ENCODE measurements at places on chromosomes 16 and 17.
A peak's percentile ranks its signal among the peaks of the same experiment; 100 is the strongest.

GRCh38 chr16:85600078-85600477, 13.0 kb upstream of the GSE1 start:
- DNase-seq, result no peak

- DNase-seq, result no peak
Measured at GRCh38 chr17:29588562-29589411, 661 bp downstream of the GIT1 start.

- DNase-seq, result no peak
Measured at GRCh38 chr17:39073916-39074315, 77.5 kb downstream of the PLXDC1 start.

- no peak for DNase-seq
Measured at GRCh38 chr16:56606071-56606475, 2.3 kb upstream of the MT2A start.

DNA sequence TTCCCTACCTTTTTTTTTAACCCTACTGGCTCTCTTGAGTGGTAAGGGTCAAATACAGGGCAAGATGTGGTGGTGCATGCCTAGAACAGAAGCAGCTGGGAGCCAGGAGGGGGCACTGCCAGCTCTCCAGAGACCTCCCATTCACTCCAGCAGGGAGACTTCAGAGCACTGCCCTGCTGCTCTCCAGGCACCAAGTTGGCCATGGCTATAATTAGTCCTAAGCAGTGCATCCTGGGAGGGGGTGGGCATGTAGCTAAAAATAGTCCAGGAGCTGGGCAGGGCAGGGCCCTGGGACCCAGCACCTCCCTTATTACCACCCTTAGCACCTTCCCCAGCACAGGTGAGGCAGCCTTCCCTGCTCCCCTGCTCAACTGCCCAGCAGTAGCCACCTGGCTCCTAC, 3.5 kb downstream of the CORO6 start:
- DNase-seq, result no peak

DNA sequence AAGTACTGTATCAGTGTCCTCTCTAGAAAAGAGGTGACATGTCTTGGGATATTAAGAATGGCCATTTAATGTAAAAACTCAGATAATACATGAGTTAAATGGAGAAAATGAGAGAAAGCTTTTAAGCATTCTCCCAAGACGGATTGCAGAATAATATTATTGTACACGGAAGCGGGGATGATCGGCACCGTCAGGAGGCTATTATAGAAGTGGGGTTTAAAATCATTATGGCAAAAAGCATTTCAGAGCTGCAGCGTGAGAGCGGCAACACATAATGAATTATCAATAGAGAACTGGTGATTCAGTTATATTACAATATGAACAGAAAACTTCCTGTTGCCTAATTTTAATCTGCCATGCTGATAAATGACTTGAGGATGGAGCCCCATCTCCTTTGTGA, 261.7 kb upstream of the IRX3 start:
- no peak for DNase-seq

DNA sequence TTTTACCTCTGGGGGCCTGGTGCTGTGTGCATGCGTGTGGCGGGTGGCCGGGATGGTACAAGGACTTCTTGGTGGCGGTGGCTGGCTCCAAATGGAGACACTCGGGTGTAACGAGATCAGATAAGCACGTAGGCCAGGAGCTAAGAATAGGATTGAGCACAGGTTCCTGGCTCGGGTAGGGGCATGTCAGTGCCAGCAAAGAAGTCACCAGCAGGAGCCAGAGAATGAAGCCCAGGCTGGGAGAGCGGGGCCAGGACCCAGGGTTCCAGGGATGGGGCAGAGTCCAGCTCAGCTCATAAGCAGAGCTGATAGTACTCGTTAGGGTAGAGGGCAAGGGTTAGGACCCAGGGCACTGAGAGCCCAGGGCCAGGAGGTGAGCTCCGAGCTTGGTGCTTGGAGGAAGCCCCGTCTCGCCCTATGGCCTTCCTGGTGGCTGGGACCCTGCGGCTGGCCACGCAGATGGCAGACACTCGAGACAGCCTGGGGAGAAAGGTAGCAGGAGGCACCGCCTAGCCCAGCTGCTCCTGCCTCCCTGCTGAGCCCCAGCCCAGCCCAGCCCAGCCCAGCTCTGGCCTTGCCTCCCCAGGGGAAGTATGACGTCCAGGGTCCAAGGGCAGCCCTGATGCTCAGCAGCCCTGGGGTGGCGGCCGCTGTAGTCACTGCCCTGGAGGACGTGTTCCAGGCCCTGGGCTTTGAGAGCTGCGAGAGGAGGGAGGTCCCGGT, 8.9 kb downstream of the ZNF213 start:
- peak; percentile 76 for DNase-seq

DNA sequence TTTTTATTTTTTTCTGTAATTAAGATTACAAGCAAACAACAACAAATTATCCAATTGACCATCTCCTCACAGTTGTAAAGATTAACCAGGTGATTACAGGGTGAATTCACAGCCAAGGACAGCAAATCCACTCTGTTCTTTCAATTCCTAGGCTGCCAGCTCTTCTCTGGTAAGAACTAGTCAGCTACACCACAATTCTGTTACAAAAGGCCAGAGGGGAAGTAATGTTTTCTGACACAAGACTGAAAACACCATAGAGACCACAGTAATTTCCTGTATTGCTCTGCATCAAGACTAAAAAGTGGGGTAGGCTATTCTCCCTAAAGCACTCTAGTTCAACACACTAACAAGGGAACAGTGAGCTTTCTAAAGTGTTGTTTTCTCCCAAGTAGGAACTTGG, 10.6 kb downstream of the CA10 start:
- no peak for DNase-seq

- no peak for DNase-seq
Measured at GRCh38 chr17:21218101-21218500, 4.1 kb upstream of the TMEM11 start.

DNA sequence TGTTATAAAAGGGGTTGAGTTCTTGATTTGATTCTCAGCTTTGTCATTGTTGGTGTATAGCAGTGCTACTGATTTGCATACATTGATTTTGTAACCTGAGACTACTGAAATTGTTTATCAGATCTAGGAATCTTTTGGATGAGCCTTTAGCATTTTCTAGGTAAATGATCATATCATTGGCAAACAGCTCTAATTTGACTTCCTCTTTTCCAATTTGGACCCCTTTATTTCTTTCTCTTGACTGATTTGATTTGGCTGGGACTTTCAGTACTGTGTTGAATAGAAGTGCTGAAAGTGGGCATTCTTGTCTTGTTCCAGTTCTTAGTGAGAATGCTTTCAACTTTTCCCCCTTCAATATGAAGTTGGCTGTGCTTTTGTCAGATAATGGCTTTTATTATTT, 45.4 kb downstream of the ITGAM start:
- DNase-seq, result no peak

GRCh38 chr17:82351254-82351712, 7.8 kb upstream of the TEX19 start:
- DNase-seq, result no peak

GRCh38 chr17:78257810-78258322, 26.4 kb downstream of the TMEM235 start:
- no peak for DNase-seq

GRCh38 chr16:87295661-87296531, 21.3 kb downstream of the C16orf95 start:
- peak; percentile 58 for DNase-seq

DNA sequence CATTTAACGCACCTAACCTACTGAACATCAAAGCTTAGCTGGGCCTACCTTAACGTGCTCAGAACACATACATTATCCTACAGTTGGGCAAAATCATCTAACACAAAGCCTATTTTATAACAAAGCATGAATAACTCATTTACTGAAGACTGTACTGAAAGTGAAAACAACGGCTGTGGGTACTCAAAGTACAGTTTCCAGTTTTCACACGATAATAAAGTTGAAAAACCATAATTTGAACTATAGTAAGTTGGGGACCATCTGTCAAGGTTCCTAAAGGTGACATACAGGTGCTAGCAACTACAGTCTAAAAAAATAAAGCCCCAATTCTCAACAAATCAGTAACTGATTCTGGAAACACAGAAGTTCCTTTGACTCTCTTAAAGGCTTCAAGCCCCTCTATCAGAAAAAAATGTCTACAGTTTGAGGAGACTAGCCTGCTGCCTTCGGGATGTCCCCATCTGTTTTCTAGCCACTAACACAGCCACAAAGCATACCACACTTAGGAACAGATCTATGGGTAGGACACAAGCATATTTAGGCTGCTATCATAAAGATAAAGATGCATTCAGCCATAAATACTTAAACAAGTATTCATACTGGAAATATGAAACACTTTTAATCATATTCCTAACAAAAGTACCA, 71.3 kb downstream of the KANSL1 start:
- no peak for DNase-seq

DNA sequence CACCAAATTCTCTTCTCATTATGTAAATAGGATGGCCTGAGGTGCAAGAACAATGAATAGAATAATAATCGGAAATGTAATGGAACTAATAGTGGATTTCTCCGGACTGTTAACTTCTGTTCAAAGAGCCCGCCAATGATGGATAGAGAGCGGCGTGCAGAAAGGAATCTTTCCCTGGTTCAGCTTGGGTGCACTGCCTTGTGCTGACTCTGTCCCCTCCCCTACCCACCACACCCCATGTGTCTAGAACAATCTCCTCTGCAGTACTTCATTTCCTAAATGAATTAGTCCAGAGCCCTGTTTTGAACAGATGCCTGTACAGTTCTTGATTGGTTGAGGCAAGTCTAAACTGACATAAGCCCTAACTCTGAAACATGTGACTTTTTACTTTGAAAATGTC, 125.4 kb downstream of the CDH13 start:
- no peak for DNase-seq

- DNase-seq, result peak; percentile 32
Measured at GRCh38 chr17:77312061-77312701, 171.4 kb downstream of the SEC14L1 start.

GRCh38 chr17:43891851-43892646, 15.3 kb downstream of the MPP2 start:
- no peak for DNase-seq

DNA sequence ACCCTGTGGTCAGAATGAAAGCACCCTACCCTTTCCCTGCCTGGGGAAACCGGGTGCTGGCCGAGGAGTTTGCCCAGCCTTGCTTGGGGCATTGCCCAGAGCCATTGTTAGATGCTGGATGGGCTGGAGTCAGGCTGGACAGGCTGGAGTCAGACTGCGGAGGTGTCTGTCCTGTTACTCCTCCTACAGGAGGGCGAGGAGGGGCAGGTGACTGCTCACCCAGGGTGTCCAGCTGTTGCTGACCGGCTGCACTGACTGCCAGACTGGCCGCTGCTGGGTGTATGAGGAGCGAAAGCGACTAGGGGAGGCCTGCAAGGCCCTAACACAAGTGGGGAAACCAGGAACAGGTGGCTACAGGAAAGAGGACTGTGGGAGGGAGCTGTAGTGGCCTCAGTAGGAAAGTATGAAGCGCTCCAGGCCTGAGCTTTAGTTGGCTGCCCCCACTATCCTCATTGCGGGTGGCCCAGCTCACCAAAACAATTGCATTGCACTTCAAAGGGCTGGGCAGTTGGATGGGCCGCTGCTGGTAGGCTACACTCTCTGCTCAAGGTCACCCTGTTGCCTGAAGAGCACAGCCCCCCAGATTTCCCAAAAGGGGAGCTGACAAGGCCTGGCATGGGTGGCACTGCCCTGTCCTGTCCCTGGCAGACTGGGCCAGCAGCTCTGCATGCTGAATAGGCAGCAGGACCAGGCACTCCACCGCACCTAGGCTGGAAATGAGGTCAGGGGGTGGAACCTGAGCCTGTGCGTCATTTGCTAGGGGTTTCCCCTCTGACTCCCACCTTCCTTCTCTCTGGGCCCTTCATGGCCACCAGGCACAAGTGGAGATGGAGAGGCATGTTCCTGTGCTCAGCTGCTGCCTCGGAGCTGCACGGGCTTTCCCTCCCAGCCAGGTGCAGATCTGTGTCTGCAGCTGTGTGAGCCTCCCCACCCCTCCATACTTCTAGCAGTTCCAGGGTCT, 18.4 kb downstream of the LDHD start:
- no peak for DNase-seq

DNA sequence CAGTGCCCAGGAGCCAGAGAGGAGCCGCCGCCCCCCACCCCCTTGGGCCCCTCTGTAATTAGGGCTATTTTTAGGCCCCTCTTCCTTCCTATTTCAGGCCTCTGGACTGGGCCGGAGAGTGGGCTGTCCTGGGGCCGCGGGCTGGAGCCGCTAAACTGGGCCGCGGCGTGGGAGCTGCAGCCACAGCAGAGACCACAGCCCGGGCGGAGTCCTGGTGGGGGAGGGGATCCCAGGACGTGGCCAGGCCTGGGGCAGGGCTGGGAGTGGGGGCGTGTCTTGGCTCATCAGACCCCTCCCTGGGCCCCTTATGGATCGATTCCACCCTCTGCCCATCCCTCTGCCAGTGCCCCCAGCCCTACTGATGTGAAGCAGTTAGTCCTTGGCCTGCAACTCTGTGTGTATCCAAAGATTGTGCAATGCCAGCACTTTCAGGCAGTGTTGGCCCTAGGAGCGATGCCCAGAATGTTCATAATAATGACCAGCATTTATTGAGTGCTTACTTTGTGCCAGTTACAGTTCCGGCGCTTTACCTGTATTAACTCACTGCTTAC, 15.0 kb upstream of the TAC4 start:
- no peak for DNase-seq

GRCh38 chr17:5184288-5184687, 7.4 kb downstream of the ZNF594 start:
- no peak for DNase-seq

- no peak for DNase-seq
Measured at GRCh38 chr16:53358884-53359283, 75.4 kb upstream of the RBL2 start.

DNA sequence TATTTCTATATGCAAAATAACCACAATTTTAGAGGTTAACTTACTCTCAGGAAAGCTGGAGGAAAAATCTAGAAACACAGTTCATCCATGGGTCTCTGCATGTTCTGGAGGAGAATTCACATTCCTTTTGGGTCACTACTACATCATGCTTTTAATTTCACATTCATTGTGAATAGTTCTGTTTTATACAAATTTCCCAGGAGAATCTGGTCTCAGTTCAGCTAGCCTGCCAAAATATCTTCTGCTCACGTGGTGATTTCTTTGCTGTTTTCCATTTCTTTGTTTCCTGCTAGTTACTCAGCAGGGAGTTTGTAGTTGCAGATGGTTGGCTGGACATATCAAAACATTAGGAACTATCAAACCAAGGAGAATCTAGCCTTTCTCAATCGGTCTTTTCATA, at the start of gene ABCA9:
ABCA9 (minus strand) TSS at position 106 of the 400 bp plus-strand sequence. CDS start 9,801 bp downstream, outside the sequence.
- DNase-seq, result no peak

DNA sequence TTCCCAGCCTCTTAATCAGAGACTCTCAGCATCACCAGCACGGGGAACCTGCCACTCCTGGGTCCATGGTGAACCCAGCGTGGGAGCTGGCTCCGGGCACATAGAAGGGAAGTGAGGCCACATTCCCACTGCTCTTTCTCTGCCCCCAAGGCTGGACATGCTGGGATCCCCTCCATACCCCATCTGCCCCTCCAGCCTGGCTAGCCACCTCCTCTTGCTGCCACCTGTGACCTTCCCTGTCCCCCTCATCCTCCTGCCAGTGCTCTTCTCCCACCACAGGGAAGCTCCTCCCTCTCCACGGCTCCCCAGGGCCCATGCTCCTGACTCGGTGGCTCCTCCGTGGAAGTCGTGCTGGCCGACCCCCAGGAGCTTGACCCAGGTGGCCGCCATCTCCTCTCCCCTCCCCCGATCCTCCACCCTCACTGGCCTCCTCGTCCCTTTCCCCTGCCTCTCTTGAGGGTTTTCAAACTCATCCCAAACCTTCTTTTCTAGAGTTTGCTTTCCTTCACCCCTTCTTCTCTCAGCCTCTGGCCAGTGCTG, 139.1 kb upstream of the CHMP6 start:
- DNase-seq, result no peak

GRCh38 chr16:28823291-28823872, 583 bp downstream of the ATXN2L start:
- no peak for DNase-seq

GRCh38 chr16:50371936-50372595, 3.3 kb upstream of the BRD7 start:
- DNase-seq, result no peak
